ENCODE measurements at places on chromosomes 1 and 21. TPM values are rescaled to one million over a fixed set of nuclear protein-coding genes. Genes with fewer than 3 reads are reported as not detected.

DNA sequence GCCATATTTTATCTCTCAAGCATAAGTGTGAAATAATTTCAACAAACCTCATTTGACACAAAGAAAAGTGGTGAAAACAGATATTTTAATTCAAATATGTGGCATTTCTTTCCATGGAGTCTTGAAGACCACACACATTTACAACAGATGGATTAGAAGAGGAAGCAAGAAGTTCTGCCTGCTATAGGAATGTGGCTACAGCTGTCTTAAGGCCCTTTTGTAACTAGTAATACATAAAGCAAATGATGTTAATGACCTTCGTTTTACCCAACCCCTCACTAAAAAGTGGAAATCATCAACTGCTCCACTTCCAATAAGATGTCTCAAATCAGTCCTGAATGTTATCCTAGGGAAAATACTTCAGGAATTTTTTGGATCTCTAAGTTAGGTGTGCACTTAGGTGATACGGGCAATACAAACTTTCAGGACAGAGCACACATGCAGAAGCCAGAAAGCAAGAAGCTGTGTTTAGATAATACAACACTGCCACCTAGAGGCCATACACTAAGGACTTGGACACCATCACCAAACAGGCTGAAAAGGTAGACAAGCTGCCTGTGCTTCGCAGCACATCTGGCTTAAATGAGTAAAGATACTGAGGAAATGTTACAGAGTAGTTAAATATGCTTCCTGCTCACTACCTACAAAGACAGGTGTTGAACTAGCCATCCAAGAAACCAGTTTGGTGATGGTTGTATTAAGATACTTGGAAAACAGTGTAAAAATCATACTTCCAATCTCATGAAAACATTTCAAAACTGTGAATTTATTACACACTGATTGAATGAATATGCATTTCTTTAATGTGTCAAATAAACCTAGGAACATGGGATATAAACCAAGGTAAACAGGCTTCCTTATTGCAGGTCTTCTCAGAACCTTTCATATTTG lies 24.4 kb downstream of the RRAGC start:
- H3K27ac ChIP-seq, result no peak overlapping the region
- H3K27me3 ChIP-seq, result no peaks in the 10 kb centered on the region

DNA sequence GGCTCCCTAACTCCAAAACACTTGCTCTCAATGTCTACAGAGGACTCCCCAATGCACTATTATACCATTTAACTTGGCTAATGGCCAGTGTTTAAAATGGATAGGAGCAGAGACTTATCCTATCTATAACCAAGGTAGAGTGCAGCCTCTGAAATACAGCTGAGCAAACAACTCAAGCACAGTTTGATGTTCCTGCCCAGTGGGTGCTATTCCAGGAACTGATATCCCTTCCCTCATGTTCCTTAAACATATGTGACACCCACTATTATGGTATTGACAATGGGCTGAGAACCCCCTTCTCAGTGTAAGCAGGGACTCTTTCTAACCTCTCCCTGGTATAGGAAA lies 51.7 kb downstream of the SH3GLB1 start:
- H3K4me1 ChIP-seq, result no peaks in the 10 kb centered on the region
- no peaks in the 10 kb centered on the region for H3K27me3 ChIP-seq
- H3K36me3 ChIP-seq, result no peaks in the 10 kb centered on the region
- H3K27ac ChIP-seq, result no peak overlapping the region
- no peak for DNase-seq
- H3K4me3 ChIP-seq, result no peak overlapping the region

OR14K1 gene
- not detected for polyA plus RNA-seq

DNA sequence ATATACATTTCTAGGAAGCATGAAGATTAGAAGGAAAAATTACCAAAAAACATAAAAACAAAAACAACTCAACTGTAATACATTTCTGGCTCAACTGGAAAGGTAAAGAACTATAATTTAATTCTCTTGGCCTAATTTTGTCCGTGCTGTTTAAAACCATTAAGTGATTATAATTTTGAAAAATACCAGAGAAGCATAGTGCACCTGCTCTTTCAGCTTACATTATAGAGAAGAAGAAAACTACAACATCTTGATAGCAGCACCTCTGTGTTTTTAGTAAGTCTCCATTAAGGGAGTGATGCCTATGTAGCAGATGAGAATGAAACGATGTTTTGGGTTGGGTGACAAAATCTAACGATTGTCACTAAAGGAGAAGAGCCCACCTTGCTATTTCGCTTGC lies 19.3 kb upstream of the MAN1A2 start:
- DNase-seq, result no peak
- H3K36me3 ChIP-seq, result no peaks in the 10 kb centered on the region
- H3K4me3 ChIP-seq, result no peak overlapping the region
- H3K4me1 ChIP-seq, result no peaks in the 10 kb centered on the region
- H3K27ac ChIP-seq, result no peak overlapping the region

- peaks cover 11% of the 10 kb centered on the region for H3K4me1 ChIP-seq
- DNase-seq, result no peak
- H3K4me3 ChIP-seq, result no peak overlapping the region
- no peaks in the 10 kb centered on the region for H3K27me3 ChIP-seq
- no peak overlapping the region for H3K27ac ChIP-seq
These were observed 108.8 kb upstream of the ARTN start for GRCh38 chr1:43824795-43825194.

ZNF684 gene
- polyA plus RNA-seq, result 10.0 TPM

PLEKHN1 gene
- 1.1 TPM for polyA plus RNA-seq

GUCA2A gene
- 0.82 TPM for polyA plus RNA-seq

DNA sequence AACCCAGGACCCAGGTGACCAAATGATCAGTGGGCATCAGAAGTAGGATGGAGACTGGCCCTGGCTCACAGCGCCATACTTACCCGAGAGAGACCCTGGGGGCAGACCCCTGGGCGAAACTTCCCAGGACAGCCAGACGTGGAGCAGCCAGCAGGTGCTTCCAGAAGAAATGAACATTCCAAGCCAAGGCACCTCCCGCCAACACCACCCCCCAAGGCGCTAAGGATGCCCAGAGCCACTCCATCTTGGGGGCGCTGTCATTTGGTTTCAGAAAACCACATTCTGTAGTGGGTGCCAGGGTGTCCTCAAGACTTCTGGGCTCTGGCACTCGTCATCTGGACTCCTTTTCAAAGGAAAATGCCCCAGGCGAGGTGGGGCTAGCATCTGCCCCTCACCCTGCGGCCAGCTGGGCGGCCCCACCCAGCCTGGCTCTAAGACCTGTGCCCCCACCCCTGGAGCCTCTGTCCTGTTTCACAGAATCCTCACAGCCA lies 98.8 kb downstream of the RIPK4 start:
- H3K27ac ChIP-seq, result no peak overlapping the region
- H3K36me3 ChIP-seq, result no peaks in the 10 kb centered on the region
- H3K27me3 ChIP-seq, result peaks cover 4% of the 10 kb centered on the region
- peak; percentile 28 for DNase-seq
- no peak overlapping the region for H3K4me3 ChIP-seq

- H3K27ac ChIP-seq, result no peak overlapping the region
- H3K27me3 ChIP-seq, result no peaks in the 10 kb centered on the region
- H3K4me3 ChIP-seq, result no peak overlapping the region
- DNase-seq, result no peak
- H3K4me1 ChIP-seq, result no peaks in the 10 kb centered on the region
These were observed 53.3 kb downstream of the TEX35 start for GRCh38 chr1:178566187-178566586.

- H3K27ac ChIP-seq, result no peak overlapping the region
- no peaks in the 10 kb centered on the region for H3K27me3 ChIP-seq
- H3K4me3 ChIP-seq, result no peak overlapping the region
- no peaks in the 10 kb centered on the region for H3K36me3 ChIP-seq
- no peak for DNase-seq
- no peaks in the 10 kb centered on the region for H3K4me1 ChIP-seq
These were observed 18.9 kb downstream of the GRIK1 start for GRCh38 chr21:29920938-29921337.

DNA sequence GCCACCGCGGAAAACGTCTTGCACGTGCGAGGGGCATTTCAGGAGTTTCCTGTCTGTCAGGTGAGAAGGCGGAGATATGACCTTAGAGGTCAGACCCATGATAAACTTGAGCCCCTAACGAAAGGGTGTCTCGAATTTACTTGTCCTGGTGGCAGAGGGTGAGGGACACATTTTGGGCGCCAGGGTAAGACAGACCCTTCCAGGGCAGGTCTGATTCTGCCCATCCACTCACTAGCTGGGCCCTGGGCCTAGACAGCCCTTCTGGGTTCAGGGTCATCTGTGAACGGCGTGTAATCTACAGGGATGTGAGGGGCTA lies 395 bp upstream of the CSRP1 start:
- H3K27ac ChIP-seq, result peak overlapping the region; percentile 96
- no peak for DNase-seq
- peaks cover 43% of the 10 kb centered on the region for H3K4me1 ChIP-seq
- no peaks in the 10 kb centered on the region for H3K36me3 ChIP-seq

DNA sequence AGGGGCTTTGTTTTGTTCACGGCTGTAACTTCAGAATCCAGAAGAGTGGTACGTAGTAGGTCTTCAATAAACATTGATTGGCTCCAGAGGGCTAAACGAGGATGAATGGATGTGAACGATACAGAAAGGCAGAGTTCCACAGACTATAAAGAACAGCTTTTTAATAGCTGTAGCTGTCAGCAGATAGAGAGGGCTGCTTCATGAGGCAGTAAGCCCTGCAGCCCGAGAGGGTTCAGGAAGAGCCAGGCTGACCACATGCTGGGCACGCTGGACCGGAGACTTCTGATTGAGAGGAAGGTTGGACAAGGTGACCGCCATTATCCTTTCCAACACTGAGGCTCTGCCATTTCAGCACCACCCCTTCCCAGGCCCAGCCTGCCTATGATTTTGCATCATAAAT lies 45.3 kb downstream of the KIRREL1 start:
- no peak overlapping the region for H3K27ac ChIP-seq
- H3K36me3 ChIP-seq, result no peaks in the 10 kb centered on the region

GRCh38 chr1:78533527-78533926 lies 42.8 kb downstream of the PTGFR start:
- no peak overlapping the region for H3K4me3 ChIP-seq
- no peak overlapping the region for H3K27ac ChIP-seq
- H3K36me3 ChIP-seq, result no peaks in the 10 kb centered on the region
- H3K4me1 ChIP-seq, result no peaks in the 10 kb centered on the region
- H3K27me3 ChIP-seq, result no peaks in the 10 kb centered on the region

DNA sequence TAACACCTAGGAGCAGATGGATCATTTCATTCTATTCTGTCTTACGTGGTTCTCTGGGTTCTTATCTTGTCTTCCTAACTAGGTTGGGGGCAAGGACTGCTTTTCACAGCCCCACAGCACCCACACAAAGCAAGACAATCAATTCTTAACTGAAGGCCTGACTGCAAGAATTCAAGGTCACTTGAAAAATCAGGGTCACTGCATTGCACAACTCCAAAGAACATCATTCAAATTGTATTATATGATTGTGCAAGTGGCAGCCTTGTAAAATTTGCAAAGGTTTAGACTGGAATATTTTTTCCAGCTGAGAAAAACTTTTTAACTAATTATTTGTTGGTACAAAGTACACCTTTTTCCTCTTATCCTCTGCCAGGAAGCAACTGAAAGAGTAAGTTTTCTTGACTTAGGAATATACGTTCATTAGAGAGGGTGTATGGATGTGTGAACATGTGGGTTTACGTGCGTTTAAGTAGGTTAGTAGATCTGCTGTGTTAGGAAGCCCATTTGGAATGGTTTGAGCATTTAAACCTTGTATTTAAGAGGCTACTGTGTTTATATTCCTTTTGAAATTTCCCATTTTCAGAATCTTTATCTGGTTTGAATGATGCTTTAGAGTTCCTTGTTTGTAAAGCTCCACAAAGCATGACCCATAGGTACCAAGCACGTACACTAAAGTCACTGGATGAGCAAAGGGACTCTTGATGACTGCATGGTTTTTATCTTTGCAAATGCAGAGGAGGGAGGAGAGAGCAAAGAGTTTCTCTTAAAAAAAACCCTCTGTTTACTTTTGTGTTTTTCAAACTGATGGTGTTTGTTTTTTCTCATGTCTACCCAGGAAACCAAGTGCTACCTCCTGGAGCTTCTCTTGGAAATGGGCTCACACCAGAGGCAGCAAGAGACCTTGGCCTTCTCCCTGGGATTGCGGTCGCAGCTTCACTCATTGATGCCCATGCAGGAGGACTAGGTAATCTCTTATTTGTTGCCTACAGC lies 214.9 kb downstream of the FGGY start:
- no peak for DNase-seq
- no peak overlapping the region for H3K4me3 ChIP-seq
- H3K36me3 ChIP-seq, result no peaks in the 10 kb centered on the region
- H3K27ac ChIP-seq, result no peak overlapping the region

GRCh38 chr1:36153476-36153875 lies 2.5 kb upstream of the MAP7D1 start:
- H3K4me1 ChIP-seq, result peaks cover 69% of the 10 kb centered on the region
- H3K36me3 ChIP-seq, result no peaks in the 10 kb centered on the region
- H3K27me3 ChIP-seq, result no peaks in the 10 kb centered on the region

- no peaks in the 10 kb centered on the region for H3K27me3 ChIP-seq
- DNase-seq, result peak; percentile 96
- peaks cover 13% of the 10 kb centered on the region for H3K36me3 ChIP-seq
- H3K27ac ChIP-seq, result peak overlapping the region; percentile 39
These were observed 810 bp downstream of the SLC19A1 start for GRCh38 chr21:45541221-45542039.

GRCh38 chr1:90334137-90334536 lies 339.2 kb downstream of the ZNF326 start:
- no peaks in the 10 kb centered on the region for H3K27me3 ChIP-seq
- no peaks in the 10 kb centered on the region for H3K4me1 ChIP-seq
- DNase-seq, result no peak
- no peaks in the 10 kb centered on the region for H3K36me3 ChIP-seq

DNA sequence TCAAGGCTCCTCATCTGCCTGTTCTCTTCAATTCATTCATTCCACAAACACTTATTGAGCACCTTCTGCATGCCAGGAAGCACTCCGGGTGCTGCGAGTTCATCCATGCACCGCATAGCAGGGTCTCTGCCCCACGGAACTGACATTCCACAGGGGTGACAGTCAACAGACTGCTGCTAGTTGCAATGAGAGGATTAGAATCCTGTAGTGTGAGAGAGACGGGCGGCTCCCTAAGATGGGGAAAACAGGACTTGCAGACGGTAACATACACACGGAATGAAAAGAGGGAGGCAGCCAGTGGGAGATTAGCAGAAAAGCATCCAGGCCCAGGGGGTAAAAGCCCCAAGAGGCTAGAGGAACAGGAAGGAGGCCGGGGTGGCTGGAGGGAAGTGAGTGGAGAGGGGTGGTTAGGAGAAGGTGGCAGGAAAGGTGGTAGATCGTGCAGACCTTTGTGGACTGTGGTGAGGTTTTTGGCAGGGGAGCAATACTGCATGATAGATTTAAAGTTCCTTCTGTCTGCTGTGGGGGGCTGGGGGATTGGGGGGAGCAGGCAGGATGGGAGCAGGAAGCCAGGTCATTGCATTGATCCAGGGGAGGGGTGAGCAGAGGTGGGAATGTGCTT lies 6.6 kb downstream of the TNFRSF8 start:
- H3K4me3 ChIP-seq, result no peak overlapping the region
- no peak for DNase-seq
- H3K27me3 ChIP-seq, result peaks cover 1% of the 10 kb centered on the region
- H3K4me1 ChIP-seq, result no peaks in the 10 kb centered on the region
- no peaks in the 10 kb centered on the region for H3K36me3 ChIP-seq
- no peak overlapping the region for H3K27ac ChIP-seq

HRNR gene
- polyA plus RNA-seq, result 0.13 TPM

PGBD2 gene
- 12.7 TPM for polyA plus RNA-seq

Data from left lung (tissue), 14 donors.